ENCODE measurements at places on chromosomes 1 and 21.

- DNase-seq, result no peak
Observed at GRCh38 chr1:215128504-215128903, 46.0 kb downstream of the KCNK2 start.

DNA sequence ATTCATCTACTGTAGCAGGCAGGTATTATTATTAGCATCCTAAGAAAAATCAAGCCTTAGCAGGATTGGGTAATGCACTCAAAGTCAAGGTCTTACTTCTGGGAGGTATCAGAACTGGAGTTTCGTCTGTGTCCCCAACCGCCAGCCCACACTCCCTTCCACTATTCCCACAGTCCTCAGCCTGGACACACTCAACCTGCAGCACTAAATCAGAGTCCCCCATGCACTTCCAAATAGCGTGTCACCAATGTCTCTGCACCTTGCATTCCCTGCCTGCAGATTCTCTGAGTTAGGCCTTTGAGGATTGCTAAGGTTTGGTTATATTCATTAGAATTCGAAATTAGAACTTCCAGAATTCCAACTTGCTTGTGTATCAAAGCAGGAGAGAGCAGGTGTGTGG is 3.9 kb downstream of the LYPD8 start:
- no peak for DNase-seq

GRCh38 chr1:1921459-1921862 is 2.4 kb upstream of the TMEM52 start:
- DNase-seq, result no peak

- no peak for DNase-seq
Observed at GRCh38 chr21:32496568-32496967, 84.1 kb downstream of the EVA1C start.

- DNase-seq, result no peak
Observed at GRCh38 chr1:71557138-71557537, 476.3 kb upstream of the ZRANB2 start.

DNA sequence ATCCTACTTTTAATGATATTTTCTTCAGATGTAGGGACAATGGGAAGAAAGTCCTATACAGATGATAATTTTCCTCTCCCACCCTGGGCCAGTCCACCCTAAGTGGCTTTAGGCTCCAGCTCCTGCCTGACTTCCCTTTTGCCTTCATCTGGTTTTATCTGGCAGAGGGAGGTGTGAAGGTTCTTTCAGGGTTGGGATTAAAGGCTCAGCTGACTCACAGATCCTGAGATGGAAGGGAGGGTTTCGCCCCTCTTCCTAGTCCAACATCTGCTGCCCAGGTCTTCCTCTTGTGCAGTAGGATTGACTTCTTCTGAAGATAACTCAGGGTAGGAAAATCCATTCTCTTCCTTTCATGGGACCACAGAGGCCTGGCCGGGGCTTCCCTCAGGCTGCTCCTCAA is 362.4 kb upstream of the KAZN start:
- no peak for DNase-seq

DNA sequence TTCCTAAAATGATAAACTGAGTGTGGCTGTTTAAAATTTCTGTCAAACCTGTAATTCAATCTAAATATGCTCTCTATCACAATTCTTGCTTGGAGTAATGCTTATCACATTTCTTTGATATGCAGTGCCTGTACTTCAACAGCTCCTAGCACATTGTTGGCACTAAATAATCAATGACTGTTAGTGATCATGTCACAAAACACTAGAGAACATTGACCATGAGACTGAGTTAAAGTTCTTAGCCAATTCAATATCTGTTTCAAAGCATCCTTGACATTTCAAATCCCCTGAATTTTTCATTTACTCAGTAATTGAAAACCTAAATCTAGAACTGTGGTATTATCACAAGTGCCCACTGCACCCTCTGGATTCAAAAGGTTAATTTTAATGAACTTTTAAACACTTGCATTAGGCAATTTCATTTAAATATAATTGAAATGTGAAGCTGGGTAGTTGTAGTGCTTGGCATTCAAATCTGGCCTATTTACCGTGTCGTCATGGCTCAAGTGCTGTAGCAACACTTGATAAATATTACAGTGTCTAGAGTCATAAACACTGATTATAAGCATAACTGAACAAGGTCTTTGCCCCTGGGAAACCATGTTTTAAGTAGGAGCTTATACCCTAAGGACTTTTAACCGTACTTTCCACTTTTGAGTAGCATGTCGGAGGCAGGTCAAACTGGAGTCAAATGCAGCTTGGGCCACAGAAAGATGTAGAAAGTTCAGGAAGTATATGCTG is 143.6 kb downstream of the LRRC7 start:
- DNase-seq, result no peak

- no peak for DNase-seq
Observed at GRCh38 chr1:40636777-40637176, 28.7 kb downstream of the RIMS3 start.

DNA sequence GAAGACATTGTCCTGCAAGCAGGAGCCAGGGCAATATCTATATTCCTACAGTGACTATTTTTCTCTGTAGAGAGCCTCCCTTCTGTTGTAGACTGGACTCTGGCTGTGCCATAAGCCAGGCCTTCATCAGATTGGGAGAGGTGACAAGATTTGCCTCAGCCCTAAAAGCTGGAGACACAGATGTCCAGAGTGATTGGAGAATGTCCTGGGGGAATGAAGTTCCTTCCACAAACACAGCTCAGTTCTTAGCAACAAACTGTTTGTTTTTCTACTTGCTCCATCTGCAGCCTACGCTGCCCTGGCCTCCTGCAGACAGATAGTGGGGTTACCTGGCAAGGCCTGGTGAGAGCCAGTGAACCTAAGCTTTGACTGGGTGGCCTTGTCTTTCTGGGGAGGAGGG is 29.9 kb upstream of the SNX27 start:
- DNase-seq, result no peak

DNA sequence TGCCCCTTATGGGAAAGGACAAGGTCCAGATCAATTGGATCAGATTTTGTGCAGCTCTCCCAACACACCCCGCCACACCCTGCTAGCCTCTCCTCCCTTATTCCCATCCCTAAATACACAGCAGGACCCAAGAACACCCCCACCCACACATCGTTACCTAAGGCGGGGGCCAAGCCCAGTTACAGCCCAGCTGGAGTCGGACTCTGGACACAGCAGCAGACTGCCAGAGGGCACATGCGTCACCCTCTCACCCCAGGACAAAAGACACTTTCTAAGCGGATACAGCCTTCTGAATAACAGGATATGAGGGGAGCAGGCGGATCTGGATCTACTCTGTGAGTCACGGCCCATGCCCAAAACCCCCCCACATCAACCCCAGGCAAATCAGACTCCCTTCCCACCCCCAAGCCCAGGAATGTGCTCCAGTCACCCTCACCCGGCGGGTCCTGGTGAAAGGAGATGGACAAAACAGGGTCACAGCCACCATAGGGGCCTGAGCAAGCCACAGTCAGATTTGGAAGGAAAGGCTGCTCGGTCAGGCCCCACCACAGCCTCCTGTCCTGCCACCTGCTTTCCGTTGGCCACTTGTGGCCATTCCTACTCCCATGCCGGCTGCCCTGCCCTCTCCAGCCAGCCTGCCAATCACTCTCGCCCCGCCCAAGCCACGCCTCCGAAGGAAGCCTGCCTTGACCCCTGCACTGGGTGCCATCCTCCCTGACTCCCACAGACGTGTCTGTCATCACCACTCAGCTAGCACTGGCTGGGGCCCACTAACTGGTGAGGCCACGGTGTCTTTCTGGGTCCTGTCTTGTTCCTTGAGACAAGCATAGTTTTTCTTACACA is 4.0 kb downstream of the S100A16 start:
- DNase-seq, result no peak

DNA sequence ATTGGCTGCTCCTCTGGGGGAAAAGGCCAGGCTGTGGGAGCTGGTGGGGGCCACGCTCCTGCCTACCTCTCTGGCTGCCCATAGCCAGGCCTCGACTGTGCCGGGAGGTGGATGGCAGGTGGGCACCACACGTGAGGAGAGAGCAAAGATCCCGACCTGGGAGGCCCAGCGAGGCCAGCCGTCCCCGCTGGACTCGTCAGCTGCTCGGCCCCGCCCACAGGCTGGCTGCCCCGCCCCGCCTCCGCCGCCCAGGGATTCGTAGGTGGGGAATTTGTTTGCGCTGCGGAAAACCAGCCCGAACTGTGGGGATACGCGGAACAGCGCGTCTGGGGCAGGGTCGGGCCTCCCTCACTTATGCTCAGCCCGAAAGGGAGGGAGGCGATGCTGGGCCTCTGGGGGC is 31.7 kb downstream of the TP73 start:
- no peak for DNase-seq

GRCh38 chr21:42360317-42360716 is 6.0 kb downstream of the TFF1 start:
- no peak for DNase-seq

DNA sequence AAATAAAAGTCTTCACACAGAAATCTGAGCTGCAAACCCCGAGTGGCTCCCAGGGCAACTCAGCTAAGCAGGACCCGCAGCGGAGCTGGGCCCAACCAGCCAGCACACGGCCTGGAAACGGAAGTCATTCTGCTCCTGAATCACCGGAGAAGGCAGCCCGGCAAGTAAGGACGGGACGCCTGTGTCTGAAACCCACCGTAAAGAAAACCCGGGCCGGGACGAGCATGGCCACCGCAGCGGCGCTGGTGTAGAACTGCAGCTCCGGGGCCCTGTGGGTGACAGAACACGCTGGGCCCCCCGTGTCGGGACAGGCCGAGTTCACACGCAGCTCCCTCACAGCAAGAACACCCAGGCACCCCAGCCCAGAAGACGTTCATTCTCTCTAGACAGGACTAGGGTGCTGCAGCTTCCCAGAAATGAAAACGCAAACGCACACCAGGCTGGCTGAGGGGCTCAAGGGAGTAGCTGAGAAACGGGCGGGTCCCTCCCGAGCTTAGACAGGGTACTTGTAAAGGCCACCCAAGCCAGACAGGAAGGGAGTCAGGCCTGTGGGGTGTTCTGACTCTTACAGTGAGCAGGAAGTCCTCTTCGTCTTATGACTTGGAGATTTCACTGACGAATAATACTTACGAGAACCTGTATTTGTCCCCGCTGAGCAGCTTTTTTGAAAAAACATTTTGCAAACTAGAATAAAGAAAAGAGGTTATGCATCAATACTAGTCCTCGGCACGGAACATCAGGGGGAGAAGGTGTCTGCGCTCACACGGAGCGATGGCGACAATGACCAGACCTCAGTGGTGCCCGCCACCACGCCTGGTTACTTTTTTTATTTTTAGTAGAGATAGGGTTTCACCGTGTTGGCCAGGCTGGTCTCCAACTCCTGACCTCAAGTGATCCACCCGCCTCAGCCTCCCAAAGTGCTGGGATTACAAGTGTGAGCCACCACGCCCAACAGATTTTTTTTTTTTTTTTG is 10.9 kb upstream of the CDK11B start:
- DNase-seq, result no peak

Measured in stimulated activated CD8-positive, alpha-beta memory T cell treated with anti-CD3 and anti-CD28 coated beads, Interleukin-2, amount 100 ng/mL, for 1 hour (primary cell).